ENCODE measurements at places on chromosomes 2 and 18.

DNA sequence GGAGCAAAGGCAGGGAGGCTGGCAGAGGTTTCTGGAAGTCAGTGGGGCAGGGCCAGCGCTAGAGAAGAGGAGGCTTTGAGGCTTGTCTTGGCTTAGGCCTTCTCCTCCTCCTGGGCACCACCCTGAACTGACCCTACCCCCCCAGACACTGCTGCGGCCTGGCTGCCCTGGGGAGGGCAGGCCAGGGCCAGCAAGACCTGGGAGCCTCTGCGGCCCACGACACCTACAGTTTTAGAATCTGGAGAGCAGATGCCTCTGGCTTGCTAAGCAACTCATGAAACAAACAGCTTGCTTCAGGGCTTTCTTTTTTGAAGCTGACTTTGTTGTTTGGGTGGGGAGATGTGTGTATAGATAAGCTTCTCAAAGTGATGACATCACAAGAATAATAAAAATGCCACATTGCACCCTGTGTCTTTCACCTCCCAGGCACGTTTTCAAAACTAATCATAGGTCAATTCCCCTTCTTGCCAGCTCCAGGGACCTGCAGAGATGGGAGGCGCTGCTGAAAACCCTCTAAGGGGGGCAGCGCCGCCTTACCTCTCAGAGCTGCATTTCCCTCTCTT lies 46.2 kb upstream of the SMAD7 start:
- DNase-seq: no peak

- DNase-seq: no peak
Measured at GRCh38 chr2:149038442-149039212, at the start of gene LYPD6B. LYPD6B (plus strand) TSS chr2:149038699; CDS start chr2:149130949, 92,250 bp downstream.

DNA sequence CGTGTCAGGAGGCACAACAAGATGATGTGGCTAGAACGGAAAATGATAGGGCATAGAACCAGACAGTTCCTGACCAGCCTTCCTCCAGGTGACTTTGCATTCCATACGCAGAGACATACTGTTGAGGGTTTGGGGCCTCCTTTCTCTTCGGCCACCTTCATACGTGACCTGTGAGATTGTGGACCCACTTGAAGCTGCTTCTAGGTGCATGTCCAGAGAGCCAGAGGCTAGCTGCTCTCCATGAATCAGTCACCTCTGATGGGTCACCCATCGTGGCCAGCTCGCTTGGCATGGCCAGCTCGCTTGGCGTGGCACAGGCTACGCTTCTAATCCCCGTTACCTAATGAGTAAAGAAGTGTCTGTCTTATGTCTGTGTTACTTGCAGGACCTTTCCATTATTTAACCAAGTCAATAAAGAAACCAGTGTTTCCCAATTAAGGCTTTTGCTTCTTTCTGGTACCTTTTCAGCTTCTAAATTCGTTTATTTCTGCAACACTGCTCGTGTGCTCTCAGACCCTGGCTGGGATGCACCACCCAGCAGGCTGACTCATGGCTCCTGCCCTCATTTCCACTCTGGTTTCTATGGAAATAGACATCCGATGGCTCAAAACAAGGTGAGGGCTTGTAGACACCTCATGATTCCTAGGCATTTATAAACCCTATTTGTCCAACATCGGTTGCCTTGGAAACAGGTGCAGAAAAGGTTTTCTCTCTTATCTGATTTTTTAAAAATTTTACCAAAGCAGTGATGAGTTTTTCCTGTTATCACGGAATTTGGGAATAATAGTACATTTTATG lies 86.7 kb upstream of the B3GNT7 start:
- DNase-seq: no peak

- no peak for DNase-seq
Measured at GRCh38 chr2:149090706-149091105, 52.2 kb downstream of the LYPD6B start.

DNA sequence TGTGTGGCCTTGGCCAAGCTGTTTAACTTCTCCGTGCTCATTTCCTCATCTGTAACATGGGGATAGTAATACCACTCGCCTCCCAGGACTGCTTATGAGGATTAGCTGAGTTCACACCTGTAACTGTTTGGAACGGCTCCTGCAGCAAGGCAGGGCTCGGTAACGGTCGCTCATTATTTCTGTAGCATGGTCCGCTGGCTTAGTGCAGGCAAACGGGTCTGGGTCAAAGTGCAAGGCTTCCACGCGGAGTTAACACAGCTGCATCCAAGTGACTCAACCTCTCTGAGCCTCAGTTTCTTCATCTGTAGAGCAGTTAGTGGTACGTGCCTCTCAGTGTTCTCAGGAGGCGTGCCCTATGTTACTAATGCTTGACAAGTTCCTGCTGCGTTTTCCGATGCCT lies 94.3 kb upstream of the YWHAQ start:
- no peak for DNase-seq

DNA sequence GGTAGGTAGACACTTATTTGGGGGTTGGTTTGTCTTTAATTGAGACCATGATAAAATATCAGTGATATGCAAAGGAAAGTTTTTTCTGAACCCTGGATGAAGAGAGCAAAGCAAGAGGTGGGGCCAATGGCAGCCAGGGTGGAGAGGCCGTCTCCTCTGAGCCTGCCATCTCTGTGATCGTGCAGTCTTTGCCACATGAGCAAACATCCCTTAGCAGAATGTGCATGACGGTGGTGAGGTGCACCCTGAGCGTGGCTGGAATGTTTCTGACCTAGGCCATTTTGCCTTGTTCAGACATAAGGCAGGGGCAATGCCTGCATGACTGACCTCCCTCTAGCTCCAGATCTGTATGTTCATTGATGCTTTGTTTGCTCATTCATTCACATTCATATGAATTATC lies 6.0 kb downstream of the NCK2 start:
- no peak for DNase-seq

DNA sequence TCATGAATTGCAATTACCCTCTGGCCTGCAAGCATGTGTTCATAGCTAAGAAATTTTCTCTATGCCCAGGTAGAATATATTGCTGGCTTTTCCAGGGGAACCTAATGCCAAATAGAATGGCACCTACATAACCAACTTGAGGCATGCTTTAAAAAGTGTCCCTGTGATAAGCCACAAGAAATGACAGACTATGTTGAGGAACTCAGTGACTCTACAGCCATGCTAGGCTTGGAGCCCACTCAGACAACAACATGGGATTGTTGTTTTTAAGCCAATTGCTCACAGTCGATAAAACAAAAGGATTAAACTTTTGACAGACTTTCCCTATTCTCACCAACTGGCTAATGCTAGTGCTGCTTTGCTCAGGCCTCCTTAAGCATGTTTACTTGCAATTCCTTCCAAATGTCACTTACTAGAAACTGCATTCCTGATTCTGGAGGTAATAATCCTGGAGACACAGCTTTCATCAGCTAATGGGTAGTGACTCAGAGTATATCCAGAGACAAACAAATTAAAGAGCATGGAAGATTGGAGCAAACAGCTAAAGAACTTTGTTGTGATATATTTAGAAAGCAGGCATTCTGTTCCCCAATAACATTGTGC lies 249.0 kb downstream of the SLC8A1 start:
- DNase-seq: no peak

- DNase-seq: no peak
Measured at GRCh38 chr2:217254111-217254510, 394.2 kb upstream of the TNP1 start.

DNA sequence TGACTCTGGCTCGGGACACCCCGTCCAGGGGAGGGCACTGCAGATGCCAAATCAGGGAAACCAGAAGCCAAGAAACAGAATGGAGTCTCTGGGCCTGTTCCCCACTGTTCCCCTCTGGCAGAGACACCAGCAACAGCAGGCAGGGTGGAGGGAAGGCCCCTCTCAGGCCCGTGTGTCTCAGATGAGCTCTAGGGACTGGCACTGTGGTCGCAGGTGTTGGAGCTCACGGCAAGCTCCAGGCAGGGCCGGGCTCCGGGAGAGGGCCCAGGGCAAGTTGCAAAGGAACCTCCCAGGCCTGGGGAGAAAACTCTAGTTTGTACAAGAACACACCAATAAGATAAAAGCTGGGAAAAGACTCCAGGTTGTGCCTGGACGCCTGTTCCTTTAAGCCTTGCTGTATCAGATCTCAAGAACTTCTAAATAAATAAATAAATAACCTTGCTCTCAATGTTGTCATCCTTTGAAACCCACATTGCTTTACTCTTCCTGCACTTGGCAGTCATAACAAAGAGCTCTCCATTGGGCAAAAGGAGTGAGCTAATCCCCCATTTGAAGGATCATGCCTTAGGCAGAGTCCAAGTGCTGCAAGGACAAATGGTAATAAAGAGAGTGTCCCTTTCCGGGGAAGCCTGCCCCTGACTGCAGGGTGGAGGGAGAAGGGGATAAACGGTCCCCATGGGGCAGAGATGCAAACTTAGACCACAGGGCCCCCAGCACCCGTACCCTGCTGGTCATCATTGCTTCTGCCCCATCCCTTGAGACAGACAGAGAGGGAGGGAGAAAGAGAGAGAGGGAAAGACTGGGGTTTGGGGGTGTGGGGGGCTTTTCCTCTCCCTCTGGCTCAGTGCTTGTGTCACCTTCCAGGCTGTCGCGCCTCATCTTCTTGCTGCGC lies 33.3 kb downstream of the CNGA3 start:
- no peak for DNase-seq

GRCh38 chr18:51383116-51383515 lies 185.6 kb upstream of the MEX3C start:
- no peak for DNase-seq

GRCh38 chr2:191204433-191204832 lies 40.8 kb upstream of the MYO1B start:
- no peak for DNase-seq

DNA sequence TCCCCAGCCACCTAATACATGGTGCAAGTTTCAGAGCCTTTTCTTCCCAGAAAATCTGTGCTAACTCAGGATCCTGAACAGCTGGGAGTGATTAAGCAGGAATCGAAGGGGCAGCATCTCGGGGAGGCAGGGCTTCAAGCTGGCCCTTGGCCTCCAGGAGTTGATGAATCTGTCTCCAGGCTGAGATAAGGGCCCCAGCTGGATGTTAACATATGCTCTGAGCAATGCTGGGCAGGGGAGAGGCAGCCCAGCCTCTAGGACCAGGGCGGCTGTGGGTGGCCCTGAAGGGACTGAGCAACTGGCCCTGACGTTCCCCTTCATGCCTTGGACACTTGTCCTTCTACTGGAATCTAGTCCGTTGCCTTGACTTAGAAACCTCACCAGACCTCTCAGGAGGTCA lies 84.1 kb upstream of the EPC2 start:
- DNase-seq: peak; percentile 29

All from SK-N-DZ (cell line).